ENCODE measurements at places on chromosomes 12 and 14.

DNA sequence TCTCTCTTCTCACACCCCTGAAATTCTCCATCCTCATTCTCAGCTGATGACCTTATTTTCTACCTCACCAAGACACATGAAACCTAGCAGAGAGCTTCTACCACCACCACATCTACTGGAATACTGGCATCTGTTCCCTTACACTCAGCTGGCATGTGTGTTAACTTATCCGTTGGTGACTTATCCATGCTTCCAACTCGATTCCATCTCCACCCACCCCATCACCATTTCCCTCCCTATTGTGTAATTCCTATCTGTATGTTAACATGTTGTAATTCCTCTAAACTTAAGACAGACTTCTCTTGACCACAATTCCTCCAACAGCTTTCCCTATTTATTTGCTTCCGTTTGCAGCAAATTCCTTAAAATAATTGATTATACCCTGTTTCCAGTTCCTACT is 15.4 kb downstream of the C1S start:
- H3K4me3 ChIP-seq = no peak overlapping the region
- DNase-seq = no peak
- no peak overlapping the region for H3K27ac ChIP-seq
- H3K27me3 ChIP-seq = peaks cover 16% of the 10 kb centered on the region
- no peaks in the 10 kb centered on the region for H3K36me3 ChIP-seq
- no peaks in the 10 kb centered on the region for H3K4me1 ChIP-seq

GRCh38 chr14:59850458-59850857 is 20.1 kb downstream of the RTN1 start:
- no peaks in the 10 kb centered on the region for H3K4me1 ChIP-seq
- no peaks in the 10 kb centered on the region for H3K36me3 ChIP-seq
- H3K27me3 ChIP-seq = no peaks in the 10 kb centered on the region

DNA sequence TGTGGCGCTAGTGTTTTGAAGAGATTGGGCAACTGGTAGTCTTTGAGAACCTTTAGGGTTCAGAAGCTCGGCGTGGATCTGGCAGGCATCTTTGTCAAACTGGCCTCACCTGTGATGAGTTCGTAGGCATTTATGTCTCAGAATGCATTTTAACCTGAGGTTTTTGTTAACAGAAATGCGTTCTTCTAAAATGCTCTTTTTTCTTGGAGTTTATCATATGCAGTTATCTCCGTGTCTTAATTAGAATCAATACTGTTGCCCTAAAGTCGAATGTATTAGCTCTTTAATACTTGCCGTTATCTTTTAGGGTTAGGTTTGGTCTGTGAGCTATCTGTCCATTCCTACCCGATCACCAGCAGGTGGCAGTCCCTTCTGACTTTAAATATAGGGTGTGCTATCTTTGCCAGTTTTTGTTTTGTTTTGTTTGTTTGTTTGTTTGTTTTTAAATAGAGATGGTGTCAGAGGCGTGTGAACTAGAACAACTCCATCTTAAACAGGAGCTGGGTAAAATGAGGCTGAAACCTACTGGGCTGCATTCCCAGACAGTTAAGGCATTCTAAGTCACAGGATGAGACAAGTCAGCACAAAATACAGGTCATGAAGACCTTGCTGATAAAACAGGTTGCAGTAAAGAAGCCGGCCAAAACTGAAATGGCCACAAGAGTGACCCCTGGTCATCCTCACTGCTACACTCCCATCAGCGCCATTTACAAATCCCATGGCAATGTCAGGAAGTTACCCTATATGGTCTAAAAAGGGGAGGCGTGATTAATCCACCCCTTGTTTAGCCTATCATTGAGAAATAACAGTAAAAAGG is 1.4 kb downstream of the ATF1 start:
- H3K4me1 ChIP-seq = peaks cover 33% of the 10 kb centered on the region
- H3K27ac ChIP-seq = peak overlapping the region; percentile 97
- no peaks in the 10 kb centered on the region for H3K27me3 ChIP-seq
- H3K36me3 ChIP-seq = peaks cover 11% of the 10 kb centered on the region
- DNase-seq = peak; percentile 57
- peak overlapping the region; percentile 72 for H3K4me3 ChIP-seq

GRCh38 chr14:93970585-93970964 is 5.8 kb downstream of the ASB2 start:
- H3K27me3 ChIP-seq = peaks cover 15% of the 10 kb centered on the region
- DNase-seq = no peak
- no peak overlapping the region for H3K4me3 ChIP-seq
- H3K27ac ChIP-seq = no peak overlapping the region

DNA sequence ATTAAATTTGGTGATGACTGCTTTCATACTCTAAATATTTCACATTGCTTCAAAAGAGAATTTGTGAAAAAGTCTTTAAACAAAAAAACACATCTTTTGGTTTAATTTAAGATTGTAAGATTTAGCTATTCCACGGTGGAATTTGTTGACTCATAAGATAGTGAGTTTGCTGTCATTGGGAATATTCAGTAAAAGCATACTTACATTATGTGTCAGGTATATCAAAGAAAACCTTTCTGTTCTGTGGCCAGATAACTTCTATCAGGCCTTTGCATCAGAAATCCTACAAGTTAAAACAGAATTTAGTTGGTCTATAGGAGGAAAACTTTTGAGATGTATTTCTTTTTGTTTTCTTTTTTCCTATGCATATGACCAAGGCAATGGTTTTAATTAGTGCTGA is 148.8 kb upstream of the E2F7 start:
- H3K27me3 ChIP-seq = no peaks in the 10 kb centered on the region
- no peaks in the 10 kb centered on the region for H3K36me3 ChIP-seq
- DNase-seq = no peak
- no peak overlapping the region for H3K27ac ChIP-seq

DNA sequence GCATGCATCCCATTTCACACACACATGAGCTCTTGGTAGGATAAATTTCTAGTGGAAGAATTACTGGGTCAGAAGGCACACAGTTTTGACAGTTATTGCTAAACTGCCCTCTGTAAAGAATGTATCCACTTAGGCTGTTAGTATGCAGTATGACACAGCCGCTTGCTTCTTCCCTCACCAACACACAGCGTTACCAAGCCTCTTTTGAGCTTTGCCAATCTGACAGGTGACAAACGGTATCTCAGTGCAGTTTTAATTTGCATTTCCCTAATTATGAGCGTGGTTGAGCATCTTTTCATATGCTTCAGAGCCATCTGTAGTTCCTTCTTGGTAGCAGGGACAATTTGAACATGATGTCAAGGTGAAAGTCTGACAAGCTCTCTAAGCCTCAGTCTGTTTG is 42.9 kb downstream of the HRK start:
- H3K36me3 ChIP-seq = peaks cover 11% of the 10 kb centered on the region
- no peak overlapping the region for H3K4me3 ChIP-seq
- H3K4me1 ChIP-seq = no peaks in the 10 kb centered on the region
- H3K27ac ChIP-seq = no peak overlapping the region
- H3K27me3 ChIP-seq = no peaks in the 10 kb centered on the region

- DNase-seq = no peak
- H3K27ac ChIP-seq = peak overlapping the region; percentile 57
- H3K4me1 ChIP-seq = peaks cover 17% of the 10 kb centered on the region
- 0 out of 2 replicates have a peak overlapping the region, but pooled peaks have one; percentile 6 for H3K4me3 ChIP-seq
Observed at GRCh38 chr14:75831952-75832351, 149.8 kb downstream of the TGFB3 start.

GRCh38 chr12:4168036-4168435 is 105.5 kb upstream of the CCND2 start:
- no peaks in the 10 kb centered on the region for H3K27me3 ChIP-seq
- no peaks in the 10 kb centered on the region for H3K4me1 ChIP-seq
- no peak for DNase-seq
- H3K36me3 ChIP-seq = no peaks in the 10 kb centered on the region

- DNase-seq = no peak
- H3K27me3 ChIP-seq = no peaks in the 10 kb centered on the region
- H3K4me3 ChIP-seq = no peak overlapping the region
- no peaks in the 10 kb centered on the region for H3K4me1 ChIP-seq
Observed at GRCh38 chr12:85872497-85873091, 1.5 kb upstream of the NTS start.

- H3K27ac ChIP-seq = no peak overlapping the region
- H3K4me1 ChIP-seq = no peaks in the 10 kb centered on the region
- H3K36me3 ChIP-seq = no peaks in the 10 kb centered on the region
- peaks cover 33% of the 10 kb centered on the region for H3K27me3 ChIP-seq
- H3K4me3 ChIP-seq = no peak overlapping the region
Observed at GRCh38 chr12:4116251-4117111, 157.1 kb upstream of the CCND2 start.

GRCh38 chr12:91785655-91786498 is 359.8 kb downstream of the BTG1 start:
- H3K4me3 ChIP-seq = no peak overlapping the region
- no peaks in the 10 kb centered on the region for H3K4me1 ChIP-seq
- H3K36me3 ChIP-seq = no peaks in the 10 kb centered on the region

DNA sequence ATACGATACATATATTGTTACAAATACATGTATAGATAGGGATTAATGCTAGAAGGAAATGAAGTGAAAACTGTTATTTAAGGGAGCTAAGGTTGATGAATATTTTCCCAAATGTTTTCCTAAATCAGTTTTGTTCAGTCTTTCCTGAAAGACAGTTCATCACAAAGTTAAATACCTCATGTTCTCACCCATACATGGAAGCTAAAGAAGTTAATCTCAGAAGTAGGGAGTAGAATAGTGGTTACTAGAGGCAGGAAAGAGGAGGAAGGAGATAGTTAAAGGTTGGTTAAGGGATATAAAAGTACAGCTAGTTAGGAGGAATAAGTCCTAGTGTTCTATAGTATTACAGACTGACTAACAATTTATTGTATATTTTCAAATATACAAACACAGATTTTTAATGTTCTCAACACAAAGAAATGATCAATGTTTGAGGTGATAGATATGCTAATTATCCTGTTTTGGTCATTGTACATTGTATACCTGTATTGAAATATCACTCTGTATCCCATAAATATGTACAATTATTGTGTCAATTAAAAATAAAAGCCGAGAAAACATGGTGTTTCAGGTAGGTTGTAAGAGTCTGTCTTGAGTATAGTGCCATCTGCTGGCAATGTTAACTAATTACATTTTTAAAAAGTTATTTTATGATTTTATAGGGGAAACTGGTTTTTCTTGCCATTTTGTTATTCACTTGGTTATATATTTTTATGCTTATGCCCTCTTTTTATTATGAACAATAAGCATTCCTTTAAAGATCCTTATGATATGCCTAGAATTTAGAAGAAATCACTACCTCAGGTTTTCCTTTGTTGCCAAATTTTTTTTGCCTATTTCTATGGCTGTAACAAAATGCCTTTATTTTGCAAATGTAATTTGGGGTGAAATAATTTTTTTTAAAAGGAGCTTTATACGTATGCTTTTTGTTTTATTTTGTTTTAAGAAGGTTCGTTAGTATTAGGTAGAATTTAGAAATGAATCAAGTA is 26.9 kb downstream of the ZDHHC17 start:
- H3K4me1 ChIP-seq = no peaks in the 10 kb centered on the region
- no peaks in the 10 kb centered on the region for H3K36me3 ChIP-seq
- no peak overlapping the region for H3K27ac ChIP-seq

- no peak overlapping the region for H3K27ac ChIP-seq
- H3K4me3 ChIP-seq = no peak overlapping the region
- H3K27me3 ChIP-seq = no peaks in the 10 kb centered on the region
- peaks cover 94% of the 10 kb centered on the region for H3K36me3 ChIP-seq
- no peak for DNase-seq
- H3K4me1 ChIP-seq = no peaks in the 10 kb centered on the region
Observed at GRCh38 chr14:99225436-99226203, 46.4 kb downstream of the BCL11B start.

GRCh38 chr14:50970886-50971781 is 26.9 kb upstream of the PYGL start:
- no peak for DNase-seq
- H3K36me3 ChIP-seq = no peaks in the 10 kb centered on the region
- no peak overlapping the region for H3K4me3 ChIP-seq
- no peaks in the 10 kb centered on the region for H3K27me3 ChIP-seq

- DNase-seq = no peak
- H3K4me1 ChIP-seq = no peaks in the 10 kb centered on the region
- H3K27me3 ChIP-seq = no peaks in the 10 kb centered on the region
- H3K36me3 ChIP-seq = no peaks in the 10 kb centered on the region
Observed at GRCh38 chr14:83425706-83426105, 1892.1 kb upstream of the SEL1L start.

- no peak overlapping the region for H3K27ac ChIP-seq
- no peaks in the 10 kb centered on the region for H3K36me3 ChIP-seq
- H3K4me3 ChIP-seq = no peak overlapping the region
- 0 out of 2 replicates have a peak, but pooled peaks cover 4% of the 10 kb centered on the region for H3K4me1 ChIP-seq
Observed at GRCh38 chr14:105061428-105062047, 3.7 kb downstream of the GPR132 start.

GRCh38 chr12:16788506-16789203 is 182.7 kb upstream of the LMO3 start:
- H3K36me3 ChIP-seq = no peaks in the 10 kb centered on the region
- H3K27ac ChIP-seq = no peak overlapping the region
- DNase-seq = no peak
- H3K27me3 ChIP-seq = no peaks in the 10 kb centered on the region
- H3K4me3 ChIP-seq = no peak overlapping the region

DNA sequence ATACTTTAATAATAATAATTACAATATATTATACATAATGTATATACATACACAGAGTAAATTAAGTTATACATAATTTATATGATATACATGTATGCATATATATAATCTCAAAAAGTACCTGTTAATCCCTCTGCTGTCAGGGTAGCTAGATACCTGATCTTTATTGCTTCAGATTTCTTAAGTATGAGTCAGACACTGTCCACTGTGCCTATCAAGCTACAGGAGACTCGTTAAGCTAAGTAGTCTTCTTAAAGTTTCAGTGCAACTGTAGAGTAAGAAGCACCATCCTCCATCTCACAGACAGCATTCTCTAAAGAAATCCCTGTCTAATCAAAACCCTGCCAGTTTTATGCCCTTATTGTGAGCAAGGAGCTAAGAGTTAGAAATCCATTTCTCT is 428.7 kb downstream of the RERGL start:
- H3K4me1 ChIP-seq = no peaks in the 10 kb centered on the region
- H3K27ac ChIP-seq = no peak overlapping the region
- DNase-seq = no peak
- H3K27me3 ChIP-seq = no peaks in the 10 kb centered on the region
- no peak overlapping the region for H3K4me3 ChIP-seq

DNA sequence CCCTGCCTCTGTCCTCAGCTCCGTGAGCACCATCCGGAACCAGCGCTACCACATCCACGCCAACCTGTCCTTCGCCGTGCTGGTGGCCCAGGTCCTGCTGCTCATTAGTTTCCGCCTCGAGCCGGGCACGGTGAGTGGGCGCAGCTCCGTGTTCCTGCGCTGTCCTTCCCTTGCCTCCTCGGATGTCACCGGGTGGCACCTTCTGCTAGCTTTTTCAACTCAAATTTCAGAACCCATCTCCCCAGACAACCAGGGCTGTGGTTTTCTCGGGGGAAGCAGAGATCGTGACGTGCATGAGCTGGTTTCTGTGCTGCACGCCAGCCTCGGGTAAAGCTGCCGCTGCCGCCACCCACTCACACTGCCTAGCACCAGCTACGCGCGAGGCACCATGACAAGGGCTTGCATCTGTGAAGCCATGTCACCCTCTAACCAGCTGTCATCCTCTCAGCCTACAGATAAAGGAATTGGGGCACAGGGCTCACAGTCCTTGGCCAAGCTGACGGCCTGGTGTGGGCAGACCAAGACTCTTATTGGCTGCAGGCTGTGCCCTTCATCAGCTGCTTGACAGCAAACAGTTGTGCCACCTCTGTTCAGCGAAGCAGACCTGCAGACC is 152.1 kb downstream of the ADGRD1 start:
- no peaks in the 10 kb centered on the region for H3K4me1 ChIP-seq
- no peak for DNase-seq
- no peaks in the 10 kb centered on the region for H3K27me3 ChIP-seq
- H3K36me3 ChIP-seq = no peaks in the 10 kb centered on the region
- no peak overlapping the region for H3K27ac ChIP-seq
